ENCODE measurements at places on chromosomes 12 and 14.
A peak's percentile ranks its signal among the peaks of the same experiment; 100 is the strongest.

DNA sequence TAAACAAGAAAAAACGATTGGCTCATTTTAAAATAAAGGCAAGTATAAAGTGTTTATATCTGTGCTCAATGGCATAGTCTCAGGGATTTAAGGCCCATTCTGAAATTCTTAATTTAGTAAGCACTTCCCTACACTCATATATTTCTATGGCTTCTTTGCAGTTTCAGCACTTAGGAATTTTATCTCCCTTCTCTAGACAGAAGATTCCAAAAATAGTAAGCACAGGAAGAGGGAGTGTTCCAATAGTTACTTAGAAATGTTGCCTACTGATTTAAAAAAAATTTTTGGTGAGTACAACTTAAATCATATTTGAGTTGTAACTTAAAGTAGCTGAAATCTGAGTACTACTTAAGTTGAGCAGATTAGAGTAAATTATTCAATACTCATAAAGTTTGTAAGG is 19.8 kb downstream of the INSM2 start:
- no peak for DNase-seq

GRCh38 chr12:68905733-68906132 is 27.2 kb downstream of the CPM start:
- DNase-seq: no peak

DNA sequence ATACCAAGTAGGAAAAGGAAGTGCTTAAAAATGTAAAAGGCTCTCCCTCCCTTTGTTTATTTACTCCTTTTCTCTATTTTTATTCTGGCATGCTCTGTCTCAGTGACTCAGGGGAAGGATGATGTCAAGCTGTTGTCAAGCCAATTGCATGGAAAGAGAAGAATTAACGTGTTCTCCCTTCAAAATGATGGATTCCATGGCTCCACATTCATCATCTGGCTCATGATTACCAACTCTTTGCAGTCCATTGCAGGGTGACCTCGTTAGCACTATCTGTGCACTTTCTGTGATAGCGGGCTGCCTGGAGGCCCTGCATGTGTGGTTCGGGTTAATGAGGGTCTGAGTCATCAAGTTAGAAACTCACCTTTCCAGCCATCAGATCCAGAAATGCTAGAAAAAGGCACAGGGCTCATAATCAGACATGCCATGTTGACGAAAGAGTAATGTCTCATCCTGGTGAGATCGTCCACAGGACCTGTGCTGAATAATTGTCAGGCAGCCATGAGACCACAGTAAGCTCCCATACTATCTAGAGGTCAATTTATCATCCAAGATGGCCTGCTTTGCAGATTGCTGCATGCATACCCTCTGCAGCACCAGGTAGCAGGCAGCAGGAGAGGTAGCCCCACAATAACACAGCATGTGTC is 79.2 kb upstream of the BTG1 start:
- no peak for DNase-seq

GRCh38 chr14:62777510-62777909 is 267.7 kb downstream of the KCNH5 start:
- DNase-seq: no peak

GRCh38 chr14:71551291-71551950 is 380.8 kb upstream of the RGS6 start:
- no peak for DNase-seq

GRCh38 chr12:88338486-88338885 is 196.4 kb downstream of the TMTC3 start:
- no peak for DNase-seq

GRCh38 chr14:68606176-68606575 is 186.7 kb downstream of the ZFP36L1 start:
- DNase-seq: no peak

- DNase-seq: peak; percentile 96
These were observed 13.0 kb upstream of the UBC start for GRCh38 chr12:124927201-124928094.
